Activated naive CD4-positive, alpha-beta T cell (primary cell): ENCODE measurements at places on chromosomes 6 and 20.

DNA sequence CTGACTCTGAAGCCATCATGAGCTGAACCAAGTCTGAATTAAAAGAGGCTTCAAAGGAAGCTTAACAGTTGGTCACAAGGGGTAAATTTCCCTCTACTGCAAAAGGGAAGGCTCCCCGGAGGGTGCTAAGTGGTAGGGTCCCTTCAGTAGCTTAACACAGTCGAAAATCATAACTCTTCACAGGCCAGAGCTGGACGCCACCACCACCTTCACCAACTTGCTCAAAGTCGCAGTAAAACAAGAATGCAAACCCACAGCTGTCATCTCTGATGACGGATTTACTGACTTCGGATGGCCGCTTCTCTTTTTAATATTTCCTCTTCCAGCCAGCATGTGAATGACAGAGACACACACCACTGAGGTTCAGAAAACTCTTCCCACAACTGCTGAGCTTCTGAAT, 144.7 kb upstream of the FBXL4 start:
- no peak for DNase-seq

- DNase-seq = no peak
These were observed 279.4 kb downstream of the CD83 start for GRCh38 chr6:14396826-14397517.

GRCh38 chr6:131161987-131162386, 26.7 kb downstream of the AKAP7 start:
- DNase-seq = no peak

DNA sequence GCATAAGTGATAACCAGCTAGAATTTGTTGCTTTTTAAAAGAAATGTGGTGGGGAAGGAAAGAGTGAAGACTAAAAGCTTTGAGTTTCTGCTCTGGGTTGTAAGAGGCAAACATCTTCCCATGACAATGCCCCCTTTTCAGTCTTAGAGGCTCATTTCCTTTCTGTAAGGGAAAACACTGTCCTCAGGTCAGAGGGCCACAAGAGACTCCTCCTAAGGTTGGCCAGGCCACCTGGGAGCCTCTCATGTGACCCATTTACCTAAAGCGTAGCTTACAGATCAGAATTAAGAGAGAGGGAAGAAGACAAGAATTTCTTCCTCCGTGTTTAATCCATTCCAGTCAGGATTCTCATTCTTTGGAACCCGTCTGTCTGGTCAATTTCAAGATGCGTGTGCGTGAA, 220.4 kb upstream of the HEY2 start:
- no peak for DNase-seq

DNA sequence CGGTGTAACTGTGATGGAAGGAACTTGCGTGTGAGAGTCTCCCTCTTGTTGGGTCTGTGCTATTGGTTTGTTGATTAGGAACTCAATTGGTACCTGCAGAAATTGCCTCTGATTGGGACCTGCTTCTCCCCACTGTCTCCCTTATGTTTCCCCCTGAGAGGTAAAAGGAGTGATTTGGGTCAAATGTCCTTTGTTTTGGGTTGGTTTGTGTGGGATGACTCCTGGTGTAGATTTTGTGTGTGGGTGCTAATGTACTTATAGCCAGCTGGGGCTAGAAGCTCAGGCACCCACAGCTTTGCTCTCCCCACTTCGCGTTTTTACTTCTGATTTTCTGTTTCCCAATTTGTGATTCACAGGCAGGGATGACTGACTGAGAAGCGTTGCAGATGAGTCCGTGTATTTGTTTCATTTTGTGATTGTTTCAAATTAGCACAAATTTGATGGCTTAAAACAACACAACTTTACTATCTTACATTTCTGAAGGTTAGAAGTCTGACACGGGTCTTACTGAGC, 79.1 kb downstream of the UTRN start:
- no peak for DNase-seq

DNA sequence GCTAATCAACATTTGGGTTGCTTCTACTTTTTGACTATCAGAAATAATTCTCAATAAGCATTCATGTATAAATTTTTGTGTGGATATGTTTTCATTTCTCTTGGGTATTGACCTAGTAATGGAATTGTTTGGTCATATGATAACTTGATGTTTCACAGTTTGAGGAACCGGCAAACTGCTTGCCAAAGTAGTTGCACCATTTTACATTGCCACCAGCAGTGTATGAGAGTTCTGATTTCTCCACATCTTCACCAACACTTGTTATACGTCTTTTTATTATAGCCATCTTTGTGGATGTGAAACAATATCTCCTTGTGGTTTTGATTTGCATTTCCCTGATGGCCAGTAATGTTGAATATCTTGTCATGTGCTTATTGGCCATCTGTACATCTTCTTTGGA, 42.6 kb upstream of the TGM2 start:
- no peak for DNase-seq

GRCh38 chr20:59190466-59190865, 26.8 kb downstream of the ZNF831 start:
- no peak for DNase-seq

DNA sequence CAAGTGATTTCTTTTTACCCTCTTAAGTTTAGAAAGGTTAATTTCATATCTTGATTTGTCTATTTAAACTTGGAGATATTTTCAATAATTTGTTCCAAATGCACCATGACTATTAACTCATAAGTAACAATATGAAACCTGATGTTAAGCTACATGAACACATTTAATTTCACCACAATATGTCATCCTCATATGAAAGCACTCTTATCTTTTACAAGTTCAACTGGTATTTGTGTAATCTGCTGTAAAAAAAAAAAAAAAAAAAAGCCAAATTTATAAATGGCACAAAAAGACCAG, 110.4 kb downstream of the HFE start:
- DNase-seq = no peak
